ENCODE measurements at places on chromosomes 5 and 9.

- peak; percentile 87 for DNase-seq
Measured at GRCh38 chr9:35756275-35757225, 2.5 kb upstream of the MSMP start.

- peak; percentile 78 for DNase-seq
Measured at GRCh38 chr9:98248737-98249474, 6.5 kb downstream of the TBC1D2 start.

GRCh38 chr9:121566481-121567465 lies 67.1 kb upstream of the GGTA1 start:
- peak; percentile 87 for DNase-seq

DNA sequence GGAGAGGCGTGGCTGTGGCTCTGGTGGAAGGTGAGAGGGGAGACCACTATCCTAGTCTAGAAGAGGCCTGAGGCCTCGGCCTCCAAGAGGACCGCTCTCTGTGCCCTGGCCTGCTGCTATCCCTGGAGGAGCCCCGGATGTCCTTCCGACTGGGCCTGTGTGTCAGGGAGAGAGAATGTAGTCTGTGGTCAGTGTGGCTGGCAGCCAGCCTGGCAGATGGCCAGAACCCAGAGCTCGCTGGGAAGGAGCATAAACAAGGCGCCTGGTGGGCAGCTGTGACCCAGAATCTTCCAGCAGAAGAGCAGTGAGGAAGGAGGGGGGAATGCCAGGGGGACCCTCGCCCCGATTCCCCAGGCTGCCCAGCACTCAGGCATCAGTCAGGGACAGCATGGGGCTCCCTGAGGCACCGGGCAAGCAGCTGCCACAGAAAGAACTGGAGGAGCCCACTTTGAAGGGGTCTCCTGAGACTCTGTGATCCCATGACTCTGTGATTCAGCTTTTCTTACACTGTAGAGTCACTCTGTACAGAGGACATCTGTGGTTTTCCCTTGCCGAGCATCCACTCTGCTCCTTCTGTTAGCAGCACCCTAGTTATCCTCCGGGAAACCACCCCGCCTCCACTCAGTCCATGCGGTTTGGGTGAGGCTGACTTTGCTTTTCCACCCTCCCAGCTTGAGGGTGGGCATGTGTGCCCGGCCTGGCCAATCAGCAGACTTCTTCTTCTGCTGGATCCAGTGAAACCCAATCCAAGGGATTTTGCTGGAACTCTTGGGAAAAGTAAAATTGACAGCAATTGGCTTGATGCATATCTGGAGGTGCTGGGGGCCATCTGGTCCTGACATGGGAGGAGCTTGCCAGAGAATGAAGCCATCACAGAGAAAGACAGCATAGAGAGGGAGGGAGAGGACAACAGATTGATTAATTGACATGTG lies 46.2 kb upstream of the PWWP2A start:
- DNase-seq, result peak; percentile 95

GRCh38 chr5:132176521-132176945 lies 51.1 kb downstream of the P4HA2 start:
- DNase-seq, result no peak

DNA sequence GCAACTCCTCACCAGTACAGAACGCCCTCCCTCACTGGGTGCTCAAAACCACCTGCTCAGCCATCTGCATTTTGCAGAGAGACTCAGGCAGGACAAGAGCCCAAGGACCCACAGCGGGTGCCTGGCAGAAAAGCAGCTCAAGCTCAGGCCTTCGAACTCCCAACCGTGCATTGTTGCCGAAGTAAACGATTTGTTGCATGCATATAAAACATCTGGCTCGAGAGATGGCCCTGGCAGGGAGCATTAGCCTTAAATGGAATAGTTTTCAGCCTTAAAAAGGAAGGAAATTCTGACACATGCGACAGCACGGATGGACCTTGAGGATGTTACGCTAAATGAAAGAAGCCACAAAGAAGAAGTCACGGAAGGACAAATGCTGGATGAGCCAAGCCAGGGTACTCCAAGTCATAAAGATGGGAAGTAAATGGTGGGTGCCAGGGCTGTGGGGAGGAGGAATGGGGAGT lies 160.4 kb upstream of the PHYKPL start:
- peak; percentile 40 for DNase-seq

GRCh38 chr5:6712142-6712576 lies 1.1 kb upstream of the TENT4A start:
- DNase-seq, result peak; percentile 80

DNA sequence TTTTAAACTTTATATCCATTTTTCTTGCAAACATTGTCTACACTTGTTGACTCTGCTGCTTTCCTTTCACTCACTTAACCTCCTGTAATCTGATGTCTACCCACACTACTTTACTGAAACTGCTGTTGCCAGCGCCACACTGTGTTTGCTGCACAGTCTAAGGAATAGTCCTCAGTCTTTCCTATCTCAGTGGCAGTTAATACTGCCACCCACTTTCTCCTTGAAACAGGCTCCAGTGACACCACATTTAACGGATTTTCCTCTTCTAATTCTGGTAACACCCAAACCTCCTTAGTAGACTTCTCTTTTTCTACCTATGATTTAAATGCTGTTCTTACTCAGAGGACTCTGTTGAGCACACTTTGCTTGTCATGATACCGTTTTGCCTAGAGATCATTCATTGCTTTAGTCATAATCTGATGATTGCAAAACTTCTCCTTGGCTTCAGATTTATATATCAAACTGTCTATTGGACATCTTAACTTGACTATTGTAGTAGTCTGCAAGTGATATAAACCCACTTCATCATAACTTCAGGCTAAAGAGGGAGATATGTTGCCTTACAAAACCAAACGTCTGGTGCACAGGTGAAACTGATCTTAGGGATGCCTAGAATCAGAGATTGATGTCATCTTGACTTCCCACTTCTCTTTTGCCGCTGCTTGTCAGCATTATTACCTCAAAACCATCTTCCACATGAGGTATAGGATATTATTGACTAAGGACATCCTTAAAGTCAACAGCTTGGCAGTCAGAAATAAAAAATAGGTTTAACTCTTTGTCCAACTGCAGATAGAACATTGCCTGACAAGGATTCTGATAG lies 94.1 kb downstream of the CDC42SE2 start:
- DNase-seq, result no peak

DNA sequence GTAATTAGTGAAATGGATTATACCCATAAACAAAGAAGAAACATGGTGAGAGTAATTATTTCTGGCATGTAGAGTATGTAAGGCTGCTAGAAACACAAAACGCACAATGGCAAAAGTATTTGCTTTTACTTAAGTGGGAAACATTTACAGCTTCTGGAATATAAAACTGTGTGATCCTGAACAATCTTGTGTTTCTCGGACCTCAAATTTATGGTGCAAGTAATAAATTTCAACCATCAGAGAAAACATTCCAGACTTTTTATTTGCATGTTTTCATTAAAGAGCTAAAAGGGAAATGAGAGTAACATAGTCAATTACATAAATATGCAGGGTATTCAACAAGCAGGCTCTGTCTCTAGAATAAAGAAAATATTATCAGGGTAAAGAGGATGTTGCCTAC lies 17.2 kb upstream of the PRR16 start:
- no peak for DNase-seq

DNA sequence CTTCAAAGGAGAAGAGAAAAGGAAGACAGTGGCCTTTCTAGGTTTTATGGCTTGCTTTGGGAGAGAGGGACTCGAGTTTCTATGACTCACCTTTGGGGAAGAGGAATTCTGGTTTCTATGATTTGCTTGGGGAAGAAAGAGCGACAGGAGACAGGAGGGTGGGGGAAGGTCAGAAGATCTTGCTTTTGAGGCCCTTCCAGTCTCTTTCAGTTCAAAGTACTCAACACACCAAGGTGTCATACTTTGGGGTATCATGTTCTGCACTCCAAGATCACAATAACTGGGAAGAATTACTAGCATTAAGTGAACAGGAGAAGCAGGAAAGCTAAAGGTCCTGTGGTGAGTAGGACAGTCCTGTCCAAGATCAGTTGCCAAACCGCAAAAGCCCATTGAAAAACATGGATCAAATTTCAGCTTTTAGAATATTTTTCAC lies 324.5 kb downstream of the ARHGEF28 start:
- no peak for DNase-seq

GRCh38 chr5:115246361-115246991 lies 16.2 kb downstream of the PGGT1B start:
- no peak for DNase-seq

DNA sequence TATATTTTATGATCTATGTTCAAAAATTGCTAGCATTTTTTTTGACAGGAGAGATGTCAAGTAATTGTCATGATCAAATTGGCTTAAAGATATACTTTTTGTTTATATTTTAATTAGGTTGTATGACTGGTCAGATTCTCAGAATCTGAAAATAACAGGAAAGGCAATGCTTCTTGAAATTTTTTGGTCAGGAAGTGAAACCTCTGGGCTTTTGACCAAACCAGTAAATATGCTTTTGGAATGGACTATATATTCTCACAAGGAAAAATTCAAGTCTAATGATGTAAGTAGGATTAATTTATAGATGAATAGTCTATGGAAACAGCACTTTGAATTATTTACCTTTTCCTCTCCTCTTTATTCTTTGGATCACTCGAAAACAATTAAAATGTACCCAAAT lies 52.3 kb downstream of the SLF1 start:
- no peak for DNase-seq

GRCh38 chr5:131245312-131245711 lies 18.5 kb upstream of the CDC42SE2 start:
- no peak for DNase-seq

- DNase-seq, result no peak
Measured at GRCh38 chr5:88399561-88399960, 130.9 kb upstream of the TMEM161B start.

Data from sigmoid colon (tissue), 7 donors.